ENCODE measurements at places on chromosomes 1 and 21.
A peak's percentile ranks its signal among the peaks of the same experiment; 100 is the strongest.

DNA sequence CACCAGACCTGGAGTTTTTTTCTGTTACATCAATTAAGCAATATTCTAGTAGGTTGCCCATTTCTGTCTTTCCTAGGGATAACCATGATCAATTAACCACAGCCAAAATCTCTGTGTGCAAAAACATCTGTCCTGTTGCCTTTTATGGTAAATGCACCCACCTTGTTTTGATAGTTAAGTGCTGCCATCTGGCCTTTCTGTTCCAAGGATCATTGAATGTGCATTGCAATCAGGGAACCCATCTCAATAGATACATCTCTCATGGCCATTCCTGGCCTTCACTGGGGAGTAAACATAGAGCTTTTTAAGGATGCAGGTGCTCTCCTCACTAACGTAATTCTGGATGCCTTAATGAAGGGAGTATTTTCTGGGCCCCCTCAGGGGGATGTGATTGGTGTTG, 111.8 kb upstream of the KIAA1614 start:
- no peak for DNase-seq

DNA sequence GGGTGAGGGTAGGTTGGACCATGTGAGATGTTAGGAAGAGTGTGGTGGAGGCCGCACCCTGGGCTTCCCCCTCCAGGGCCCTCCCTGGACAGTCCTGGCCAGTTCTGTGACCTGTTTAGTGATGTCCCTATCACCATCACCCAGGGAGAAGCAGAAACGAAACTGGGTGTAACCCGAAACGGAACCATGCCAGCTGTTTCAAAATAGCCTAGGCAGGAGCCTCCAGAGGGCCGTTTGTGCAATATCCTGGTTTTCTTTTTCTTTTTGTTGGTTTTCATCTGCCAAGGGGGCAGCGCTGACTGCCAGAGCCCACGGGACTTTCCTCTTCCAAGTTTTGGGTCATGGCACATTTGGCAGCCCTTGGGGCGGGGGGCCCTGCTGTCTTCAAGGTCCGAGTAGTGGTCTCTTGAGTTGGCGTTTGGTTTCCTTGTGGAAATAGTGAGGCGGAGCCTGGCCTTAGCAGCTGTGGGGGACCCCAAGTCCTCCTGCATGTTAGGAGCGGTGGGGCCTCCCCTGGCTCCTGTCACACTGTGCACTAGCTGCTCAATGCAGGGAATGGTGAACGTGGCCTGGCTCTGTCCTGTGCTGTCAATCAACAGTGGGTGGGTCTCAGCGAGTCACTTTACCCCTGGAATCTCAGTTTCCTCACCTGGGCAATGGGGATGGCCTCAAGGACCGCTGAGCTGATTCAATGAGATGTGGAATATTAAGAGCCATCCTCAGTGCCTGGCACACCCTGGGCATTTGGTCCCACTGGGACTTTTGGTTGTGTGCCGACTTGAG, 90.7 kb downstream of the ARHGEF10L start:
- DNase-seq = no peak

DNA sequence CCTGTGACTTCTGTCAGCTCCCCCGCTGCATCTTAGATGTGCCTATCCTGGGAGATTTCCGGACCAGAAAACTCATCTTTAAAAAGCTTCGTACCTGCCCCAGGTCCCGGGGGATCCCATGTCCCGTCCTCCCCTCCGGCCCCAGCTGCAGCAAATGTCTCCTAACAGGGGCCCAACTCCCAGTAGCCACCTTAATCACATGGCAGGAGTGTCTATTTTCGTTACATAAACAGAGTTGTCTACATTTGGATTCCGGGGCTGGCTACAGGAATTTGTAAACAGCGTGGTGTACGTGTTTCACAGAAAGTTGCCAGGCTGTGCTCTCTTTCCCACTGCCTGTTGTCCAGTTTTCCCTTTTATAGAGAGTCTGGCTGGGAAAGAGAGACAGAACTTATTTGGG, 17.9 kb upstream of the KCNE2 start:
- no peak for DNase-seq

GRCh38 chr1:15485636-15486035, 9.7 kb downstream of the CELA2B start:
- DNase-seq = no peak

DNA sequence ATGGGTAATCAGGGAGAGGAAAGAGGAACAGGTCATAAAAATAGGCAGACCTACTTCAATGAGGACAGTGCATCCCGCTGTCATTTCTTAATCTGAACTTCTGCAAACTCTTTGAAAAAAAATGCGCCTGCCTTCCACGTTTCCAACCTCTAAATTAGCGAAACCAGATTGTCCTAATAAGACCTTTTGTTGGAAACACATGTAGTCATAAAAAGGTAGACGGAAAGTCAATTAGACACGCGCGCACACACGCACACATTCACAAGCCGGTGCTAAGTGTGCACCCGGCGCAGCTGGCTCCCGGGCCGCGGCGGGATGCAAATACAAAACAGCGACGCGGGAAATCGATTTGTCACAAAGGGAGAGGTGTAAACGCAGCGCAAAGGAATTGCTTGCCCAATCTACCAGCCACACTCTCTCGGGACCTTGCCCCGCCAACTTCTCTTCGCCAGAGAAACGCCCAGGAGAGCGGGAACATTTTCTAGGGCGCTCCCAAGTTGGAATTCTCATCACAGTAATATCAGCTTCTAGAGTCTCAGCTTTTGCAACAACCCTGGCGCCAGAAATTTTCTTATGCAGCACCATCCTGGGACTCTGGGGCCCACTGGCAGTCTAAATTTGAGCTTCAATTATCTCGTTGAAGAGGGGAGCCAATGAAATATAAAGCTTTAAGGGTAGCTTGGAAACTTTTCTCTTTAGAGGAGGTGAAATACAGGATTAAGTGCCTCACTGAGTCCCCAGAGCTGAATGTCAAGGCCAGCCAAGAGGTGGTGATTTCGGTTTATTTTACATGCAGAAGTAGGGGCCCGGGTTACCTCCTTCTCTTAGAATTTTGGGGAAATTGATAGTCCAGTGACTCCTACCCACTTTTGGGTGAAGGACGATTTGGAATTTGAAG, 4.5 kb downstream of the PRRX1 start:
- DNase-seq = no peak

- DNase-seq = no peak
Measured at GRCh38 chr1:212745303-212745702, 45.7 kb upstream of the BATF3 start.

GRCh38 chr1:20787029-20787839, at the start of gene HP1BP3:
Gene HP1BP3, minus strand, starts transcription at chr1:20787307. Its CDS starts 6,867 bp downstream, at chr1:20780440.
- DNase-seq = peak; percentile 80

- no peak for DNase-seq
Measured at GRCh38 chr1:47913225-47913823, 83.9 kb downstream of the TRABD2B start.

GRCh38 chr21:37392441-37392840, 25.9 kb downstream of the DYRK1A start:
- no peak for DNase-seq

DNA sequence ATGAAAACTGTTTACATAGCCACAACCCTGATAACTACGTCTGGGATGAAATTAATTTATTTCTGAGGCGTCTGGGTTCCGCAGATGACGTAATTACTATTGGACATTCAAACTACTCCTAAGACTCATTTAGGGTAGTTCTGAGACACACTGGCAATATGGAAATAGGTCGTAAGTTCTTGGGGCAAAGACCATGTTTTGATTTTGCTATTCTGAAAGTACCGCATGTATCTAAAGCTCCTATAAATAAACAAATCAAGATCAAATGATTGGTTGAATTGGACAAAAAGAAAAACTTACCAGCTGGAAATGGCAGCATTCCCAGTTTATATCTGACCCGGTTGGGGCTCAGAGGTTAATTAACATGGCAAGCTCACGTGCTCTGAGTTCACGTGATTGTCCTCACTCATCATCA, 74.3 kb downstream of the DHRS3 start:
- DNase-seq = no peak

DNA sequence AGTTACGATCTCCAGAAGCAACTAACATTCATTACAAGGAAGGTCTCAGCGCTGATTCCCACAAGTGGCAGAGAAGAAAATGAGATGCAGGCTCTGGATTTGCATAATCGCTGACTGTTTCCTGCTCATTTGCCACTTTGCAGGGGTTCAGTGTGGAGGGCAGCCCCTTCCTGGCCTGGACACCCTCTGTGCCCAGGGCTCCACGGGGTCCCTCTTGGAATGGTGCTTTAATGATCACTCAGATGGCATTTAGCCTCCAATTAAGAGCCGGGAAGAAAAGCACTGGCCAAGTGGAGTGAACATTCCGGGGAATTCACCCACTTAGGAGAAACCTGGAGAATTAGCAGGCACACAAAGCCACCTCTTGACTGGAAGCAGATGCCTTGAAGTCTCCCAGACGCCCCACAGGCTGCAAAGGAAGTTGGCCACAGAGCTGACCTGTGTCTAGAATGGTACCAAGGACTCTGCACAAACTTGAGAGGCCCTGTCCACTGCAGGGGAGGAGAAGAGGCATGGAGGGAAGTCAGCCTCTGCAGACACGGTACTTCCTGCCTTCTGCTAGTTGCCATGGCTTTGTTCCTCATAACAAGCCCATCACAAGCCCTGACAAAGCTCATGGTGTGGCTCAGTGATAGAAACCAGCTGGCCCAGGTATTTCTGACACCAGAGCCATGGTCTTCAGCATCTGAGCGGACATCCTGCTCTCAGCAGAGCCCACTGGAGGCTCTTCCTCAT, 157.2 kb downstream of the KAZN start:
- no peak for DNase-seq

GRCh38 chr21:20998886-20999285, 677 bp downstream of the NCAM2 start:
- DNase-seq = no peak

- no peak for DNase-seq
Measured at GRCh38 chr1:184838504-184838951, 83.9 kb upstream of the EDEM3 start.

- no peak for DNase-seq
Measured at GRCh38 chr21:33096426-33096825, 26.5 kb downstream of the OLIG1 start.

DNA sequence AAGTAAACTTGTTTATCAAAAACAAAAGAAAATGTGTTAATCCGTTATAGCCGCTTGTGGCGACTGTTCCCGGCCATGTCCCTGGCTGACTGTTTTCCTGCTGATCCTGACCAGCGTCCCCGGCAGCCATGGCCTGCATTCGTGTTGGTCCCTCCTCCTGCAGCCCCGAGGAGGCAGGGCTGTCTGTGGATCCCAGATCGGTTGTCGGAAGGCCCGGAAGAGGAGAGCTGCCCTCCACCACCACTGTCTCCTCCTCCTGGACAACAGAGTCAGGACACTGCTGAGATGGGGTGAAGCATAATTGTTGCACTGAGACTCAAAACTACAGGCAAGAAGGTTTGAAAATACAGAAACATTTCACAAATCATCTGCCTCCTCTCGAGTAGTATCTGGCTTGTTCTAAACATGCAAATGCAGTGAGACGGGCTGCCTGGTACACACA, 3.6 kb upstream of the MXRA8 start:
- DNase-seq = no peak

- DNase-seq = no peak
Measured at GRCh38 chr1:238232084-238232710, 341.5 kb upstream of the ZP4 start.

GRCh38 chr1:200739702-200740570, 1.2 kb downstream of the CAMSAP2 start:
- no peak for DNase-seq

DNA sequence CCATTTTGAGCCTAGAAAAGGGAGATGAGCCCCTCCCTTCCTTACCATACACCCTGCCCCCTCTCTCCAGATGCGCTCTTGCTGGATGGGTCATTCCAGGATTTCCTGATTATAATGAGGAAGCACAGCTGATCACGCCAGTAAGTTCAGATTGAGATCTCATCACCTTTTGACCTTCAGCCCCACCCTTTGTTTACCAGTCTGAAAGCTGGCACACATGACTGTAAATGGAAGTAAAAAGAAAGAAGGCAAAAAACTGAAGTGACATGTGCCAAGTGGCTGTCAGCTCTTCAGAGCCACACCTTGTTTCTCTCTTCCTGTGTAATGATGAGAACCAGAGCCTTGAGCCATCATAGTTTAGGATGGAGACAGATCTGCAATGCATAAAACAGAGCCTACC, 27.9 kb downstream of the S1PR1 start:
- no peak for DNase-seq

DNA sequence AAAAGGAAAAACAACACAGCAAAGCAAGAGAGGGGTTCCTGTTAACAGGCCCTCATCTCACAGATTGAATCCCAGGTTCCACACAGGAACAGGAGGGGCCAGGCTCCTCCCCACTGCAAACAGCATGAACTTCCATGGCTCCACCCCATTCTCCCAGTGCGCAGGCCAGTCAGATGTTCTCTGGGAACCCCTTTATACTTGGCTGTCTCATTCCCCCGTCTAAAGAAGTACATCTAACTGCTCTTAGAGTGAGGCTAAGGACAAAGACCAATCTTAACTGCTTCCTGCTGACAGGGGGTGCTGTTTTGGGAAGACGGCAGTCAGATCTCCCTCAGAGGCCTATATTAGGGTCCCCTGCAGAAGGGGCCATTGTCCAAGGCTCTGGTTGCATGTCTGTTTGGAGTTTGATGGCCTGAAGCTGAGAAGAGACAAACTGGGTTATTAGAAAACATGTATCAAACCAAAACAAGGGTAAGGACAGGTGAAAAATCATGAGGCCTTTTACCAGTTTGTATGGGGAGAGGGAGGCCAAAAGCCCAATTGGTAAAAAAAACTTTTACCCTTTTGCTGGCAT, 10.5 kb upstream of the NASP start:
- DNase-seq = no peak

DNA sequence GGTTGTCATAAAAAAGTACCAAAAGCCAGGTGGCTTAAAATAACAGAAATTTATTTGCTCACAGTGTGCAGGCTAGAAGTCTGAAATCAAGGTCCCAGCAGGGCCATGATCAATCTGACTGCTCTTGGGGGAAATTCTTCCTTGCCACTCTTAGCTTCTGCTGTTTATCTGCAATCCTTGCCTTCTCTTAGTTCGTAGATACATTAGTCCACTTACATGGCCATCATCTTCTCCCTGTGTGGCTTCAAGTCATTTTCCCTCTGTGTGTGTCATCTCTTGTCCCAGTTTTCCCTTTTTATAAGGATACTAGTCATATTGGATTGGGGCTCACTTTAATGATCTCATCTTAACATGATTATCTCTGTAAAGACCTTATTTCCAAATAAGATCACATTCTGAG, 124.0 kb upstream of the NCAM2 start:
- no peak for DNase-seq

DNA sequence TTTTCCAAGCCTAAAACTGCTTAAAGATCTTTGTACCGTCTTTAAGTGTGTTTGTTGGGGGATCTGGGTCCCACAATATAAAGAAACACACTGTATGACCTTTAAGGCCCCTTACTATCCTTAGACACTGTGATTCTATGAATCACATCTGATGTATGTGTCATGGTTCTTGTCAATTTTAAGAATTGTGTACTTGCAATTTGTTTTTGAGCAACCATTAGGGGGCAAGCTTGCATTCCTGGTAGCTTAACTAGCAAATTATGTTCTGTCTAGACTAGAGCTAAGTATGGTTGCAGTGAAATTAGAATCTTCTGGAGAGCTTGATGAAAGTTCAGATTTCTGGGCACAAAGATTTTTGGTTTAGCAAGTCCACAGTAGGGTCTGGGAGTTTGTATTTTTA, 219.5 kb downstream of the TPR start:
- no peak for DNase-seq
